ENCODE measurements at places on chromosomes 5 and 9.

DNA sequence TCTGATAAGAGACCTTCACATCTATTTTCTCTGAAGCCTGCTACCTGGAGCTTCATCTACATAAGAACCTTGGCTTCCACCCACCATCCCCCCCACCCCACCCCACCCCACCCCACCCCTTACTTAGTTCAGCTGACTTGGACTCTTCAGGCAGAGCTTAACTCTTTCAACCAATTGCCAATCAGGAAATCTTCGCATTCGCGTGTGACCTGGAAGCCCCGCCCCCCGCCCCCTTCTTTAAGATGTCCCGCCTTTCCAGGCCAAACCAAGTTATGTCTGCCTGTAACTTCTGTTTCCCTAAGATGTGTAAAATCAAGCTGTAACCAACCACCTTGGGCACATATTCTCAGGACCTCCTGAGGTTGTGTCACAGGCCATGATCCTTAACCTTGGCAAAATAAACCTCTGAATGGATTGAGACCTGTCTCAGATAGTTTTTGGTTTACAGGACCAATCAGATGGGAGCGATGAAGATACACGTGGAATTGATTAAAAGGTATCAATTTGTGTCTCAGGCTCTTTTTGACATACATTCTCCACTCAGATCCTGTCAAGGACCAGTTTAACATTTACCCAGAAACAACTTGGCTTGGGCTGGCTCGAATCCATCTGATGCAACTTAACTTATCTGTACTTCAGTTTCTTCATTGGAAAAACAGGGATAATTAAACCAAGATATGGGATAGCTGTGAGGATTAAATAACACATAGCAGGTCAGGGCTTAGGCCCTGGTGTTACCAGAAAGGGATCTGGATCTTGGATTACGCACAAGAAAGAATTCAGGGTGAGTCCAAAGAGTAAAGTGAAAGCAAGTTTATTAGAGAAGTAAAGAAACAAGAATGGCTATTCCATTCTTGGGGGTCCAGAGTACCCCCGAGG is 43.6 kb downstream of the GALNT12 start:
- DNase-seq: no peak

- DNase-seq: no peak
Measured at GRCh38 chr5:39678534-39678933, 253.8 kb upstream of the DAB2 start.

DNA sequence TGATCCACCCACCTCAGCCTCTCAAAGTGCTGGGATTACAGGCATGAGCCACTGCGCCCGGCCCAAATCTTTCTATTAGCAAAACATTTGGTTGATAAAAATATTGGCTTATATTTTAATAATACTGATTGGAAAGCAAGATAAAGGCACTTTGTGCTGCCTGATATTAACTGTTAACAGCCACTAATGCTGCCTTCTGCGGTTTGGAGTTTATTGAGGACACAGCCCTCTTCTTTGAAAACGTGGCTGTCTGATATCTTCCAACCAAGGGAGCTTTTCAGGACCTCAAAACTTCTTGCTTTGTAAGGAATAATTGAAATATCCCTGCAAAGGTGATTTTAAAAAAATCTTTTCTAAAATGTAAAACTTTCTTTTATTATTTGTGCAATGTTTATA is 94.0 kb downstream of the IQGAP2 start:
- DNase-seq: no peak

DNA sequence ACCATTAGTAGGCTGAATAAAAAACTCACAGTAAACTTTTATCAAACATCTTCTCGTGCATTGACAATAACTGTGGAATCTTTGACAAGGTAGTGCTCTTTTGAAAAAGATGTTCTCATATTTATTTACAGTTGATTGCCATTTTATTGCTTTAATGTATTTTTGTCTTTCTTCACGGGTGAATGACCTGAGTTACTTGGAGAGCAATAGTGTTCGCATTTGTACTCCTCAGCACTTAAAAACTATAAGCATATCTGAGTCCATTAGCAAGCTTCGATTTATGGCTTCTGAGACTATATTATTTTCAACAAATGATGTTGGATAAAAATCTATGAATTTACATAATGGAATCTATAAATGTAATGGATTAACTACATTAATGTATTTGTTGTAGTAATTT is 1012.3 kb downstream of the CDH9 start:
- no peak for DNase-seq

DNA sequence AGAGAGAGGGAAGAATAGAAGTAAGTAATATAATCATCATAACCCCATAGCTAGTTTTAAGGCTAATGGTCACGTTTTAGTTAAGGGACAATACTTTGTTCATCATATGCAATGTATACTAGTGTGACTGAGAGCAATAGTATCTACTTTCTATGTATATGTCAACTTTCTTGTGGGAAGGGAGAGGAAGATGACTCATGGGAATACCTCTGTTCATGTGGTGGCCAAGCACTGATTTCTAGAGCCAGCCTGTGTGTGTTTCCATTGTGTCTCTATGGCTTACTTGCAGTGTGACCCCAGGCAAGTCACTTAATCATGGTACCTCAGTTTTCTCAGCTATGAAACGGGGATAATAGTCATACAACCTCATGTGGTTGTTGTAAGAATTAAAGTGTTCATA is 639.6 kb downstream of the CETN3 start:
- DNase-seq: no peak

DNA sequence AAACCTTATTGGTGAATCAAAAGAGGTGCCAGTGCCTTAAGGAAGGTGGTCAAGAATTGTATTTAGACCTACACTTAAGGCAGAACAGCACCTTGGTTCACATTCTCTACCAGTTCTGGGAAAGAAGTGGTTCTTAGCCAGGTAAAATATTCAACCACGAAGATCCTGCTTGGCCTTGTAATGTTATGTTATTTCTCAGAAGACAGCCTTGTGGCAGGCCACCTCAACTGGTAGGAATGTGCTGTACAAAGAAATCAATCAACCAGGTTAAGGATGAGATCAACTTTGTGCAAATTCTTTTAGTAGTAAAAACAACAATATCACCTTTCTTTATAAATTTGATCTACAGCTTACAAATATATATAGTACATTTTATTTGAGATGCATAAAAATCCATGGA is 246.8 kb downstream of the ARRDC3 start:
- DNase-seq: no peak

- peak; percentile 15 for DNase-seq
Measured at GRCh38 chr5:73278693-73279092, 105.7 kb downstream of the TMEM174 start.

DNA sequence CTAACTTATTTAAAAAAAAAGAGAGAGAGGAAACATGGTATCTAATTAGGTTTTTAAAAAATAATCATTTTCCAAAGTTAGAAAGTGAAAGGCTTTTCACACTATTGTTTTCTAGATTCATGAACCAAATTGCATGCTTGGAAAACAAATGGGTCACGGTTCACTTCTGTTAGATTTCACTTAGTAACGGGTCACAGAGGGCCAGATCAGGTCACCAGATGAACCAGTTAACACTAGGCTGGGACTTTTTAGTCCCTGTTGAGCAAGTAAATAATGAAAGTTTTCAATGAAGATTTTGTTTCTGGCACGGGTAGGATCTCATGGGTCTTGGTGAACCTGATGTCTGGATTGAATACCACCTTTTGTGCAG is 207.2 kb upstream of the RFX3 start:
- no peak for DNase-seq

DNA sequence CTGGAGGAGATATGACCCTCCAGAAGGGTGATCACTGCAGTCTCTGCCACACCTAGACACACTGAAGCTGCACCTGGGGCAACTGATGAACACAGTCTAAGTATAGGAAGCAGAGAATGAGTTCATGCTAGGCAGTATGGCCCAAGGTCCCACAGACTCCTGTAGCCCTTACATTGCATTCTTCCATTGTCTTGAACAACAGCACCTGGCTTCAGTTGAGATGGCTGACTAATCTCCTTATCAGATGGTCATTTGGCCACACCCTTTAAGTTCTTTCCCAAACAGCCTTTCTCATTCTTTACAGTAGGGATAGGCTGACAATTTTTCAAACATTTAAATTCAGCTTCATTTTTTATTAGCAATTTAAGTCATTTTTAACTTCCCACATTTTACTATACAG is 23.1 kb downstream of the CENPK start:
- no peak for DNase-seq

GRCh38 chr5:31854181-31855133 is 215.5 kb downstream of the PDZD2 start:
- peak; percentile 87 for DNase-seq

DNA sequence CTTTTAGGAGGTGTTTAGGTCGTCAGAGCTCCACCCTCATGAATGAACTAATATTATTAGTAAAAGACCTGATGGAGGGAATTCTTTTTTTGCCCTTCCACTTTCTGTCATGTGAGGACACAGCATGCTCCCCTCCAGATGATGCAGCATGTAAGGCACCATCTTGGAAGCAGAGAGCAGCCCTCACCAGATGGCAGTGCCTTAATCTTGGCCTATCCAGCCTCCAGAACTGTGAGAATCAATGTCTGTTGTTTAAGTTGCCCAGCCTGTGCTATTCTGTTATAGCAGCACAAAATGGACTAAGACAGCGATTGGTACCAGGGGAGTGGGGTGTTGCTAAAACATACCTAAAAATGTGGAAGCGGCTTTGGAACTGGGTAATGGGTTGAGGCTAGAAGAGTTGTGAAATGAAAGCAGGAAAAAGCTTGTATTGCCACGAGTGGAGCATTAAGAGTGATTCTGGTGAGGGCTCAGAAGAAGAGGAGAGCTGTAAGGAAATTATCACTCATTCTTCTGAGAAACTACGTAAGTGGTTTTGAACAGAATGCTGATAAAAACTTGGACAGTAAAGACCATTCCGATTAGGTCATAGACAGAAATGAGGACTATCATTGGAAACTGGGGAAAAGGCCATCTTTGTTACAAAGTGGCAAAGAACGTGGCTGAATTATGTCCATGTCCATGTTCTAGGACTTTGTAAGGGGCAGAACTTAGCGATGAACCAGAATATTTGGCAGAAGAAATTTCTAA is 28.6 kb downstream of the PTPDC1 start:
- peak; percentile 11 for DNase-seq

DNA sequence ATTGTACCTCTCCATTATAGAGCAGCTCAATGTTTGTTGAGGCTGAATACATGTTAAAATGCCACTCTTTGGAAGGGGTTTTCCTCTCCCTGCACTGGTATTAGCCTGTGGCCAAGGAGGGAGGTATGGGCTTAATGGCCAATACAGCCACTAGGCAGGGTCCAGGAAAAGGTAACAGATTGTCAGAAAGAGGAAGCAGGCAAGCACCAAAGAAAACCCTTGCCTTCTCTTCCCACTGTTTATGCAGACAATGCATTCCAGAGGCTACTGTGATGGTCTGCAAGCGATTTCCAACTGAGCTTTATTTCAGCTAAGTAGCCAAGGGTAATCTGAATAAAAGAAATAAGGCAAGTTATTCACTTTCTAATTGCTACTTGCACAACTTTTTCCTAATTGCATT is 95.3 kb upstream of the SLC27A6 start:
- no peak for DNase-seq

All from NCI-H524 (cell line).